ENCODE measurements at places on chromosomes 16 and 17.

DNA sequence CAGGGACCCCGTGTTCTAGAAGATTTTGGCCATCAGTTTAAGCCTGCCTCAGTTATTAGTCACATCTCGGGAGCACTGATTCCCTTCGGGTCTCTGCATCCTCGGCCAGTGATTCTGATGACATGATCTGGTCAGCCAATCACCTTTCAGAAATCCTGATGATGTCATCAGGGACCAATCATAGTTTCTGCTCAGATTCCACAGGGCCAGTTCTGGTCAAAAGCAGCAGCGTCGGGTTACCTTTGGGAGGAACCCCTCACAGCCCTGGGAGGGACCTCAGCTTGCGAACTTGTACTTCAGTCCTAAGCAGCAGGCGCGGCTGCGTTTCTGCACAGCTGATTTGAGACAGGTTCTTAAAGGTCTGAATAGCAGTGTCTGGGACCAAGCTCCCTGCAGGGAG lies 13.9 kb downstream of the KDM8 start:
- DNase-seq: no peak

- no peak for DNase-seq
Measured at GRCh38 chr16:23535901-23536300, 21.2 kb downstream of the EARS2 start.

- DNase-seq: no peak
Measured at GRCh38 chr16:11498683-11499082, 88.0 kb downstream of the LITAF start.

- no peak for DNase-seq
Measured at GRCh38 chr16:2372684-2373083, 32.2 kb upstream of the ABCA3 start.

DNA sequence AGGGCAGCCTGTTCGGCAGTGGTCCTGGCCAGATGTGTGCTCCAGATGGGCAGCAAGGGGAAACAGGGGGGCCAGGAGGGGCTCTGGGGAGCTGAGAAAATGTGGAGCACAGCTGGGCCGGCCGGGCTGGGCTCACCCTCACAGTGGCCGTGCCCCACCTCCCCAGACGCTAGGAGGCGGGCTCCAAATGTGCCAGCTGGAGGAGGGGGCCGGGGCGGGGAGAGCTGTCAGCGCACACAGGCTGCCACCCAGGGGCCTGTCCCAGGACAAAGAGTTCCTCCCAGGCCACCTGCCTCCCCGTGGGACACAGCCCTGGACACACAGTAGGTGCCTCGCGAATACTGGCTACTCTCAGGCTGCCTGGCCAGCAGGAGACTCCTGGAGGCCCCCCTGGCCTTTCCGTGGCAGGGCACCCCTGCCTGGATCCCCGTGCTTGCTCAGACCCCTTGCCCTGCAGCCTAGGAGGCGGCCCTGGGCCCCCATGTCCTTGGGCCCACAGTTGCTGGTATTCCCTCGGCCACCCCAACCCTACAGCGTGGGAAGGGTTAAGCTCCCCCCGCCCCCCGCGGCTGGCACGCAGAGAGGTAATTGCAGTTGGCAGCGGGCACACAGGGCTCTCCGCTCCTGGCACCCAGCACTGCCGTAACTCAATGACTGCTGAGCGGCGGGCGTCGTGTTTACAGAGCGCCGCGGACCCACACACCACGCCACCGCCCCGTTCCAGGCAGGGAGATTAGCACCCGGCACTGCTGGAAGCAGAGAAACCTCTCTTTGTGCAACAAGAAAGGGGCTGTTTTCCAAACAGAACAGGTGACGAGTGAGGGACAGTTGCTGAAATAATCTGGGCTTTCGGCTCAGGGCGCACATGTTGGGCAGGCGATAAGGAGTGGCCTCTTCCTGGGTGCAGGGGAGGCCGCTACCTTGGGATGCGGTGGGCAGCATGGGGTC lies 32.2 kb downstream of the BAHCC1 start:
- no peak for DNase-seq

Data from right renal cortex interstitium (tissue), 3 donors.